ENCODE measurements at places on chromosomes 5 and 9. TPM values are rescaled to one million over a fixed set of nuclear protein-coding genes. Genes with fewer than 3 reads are reported as not detected.

CCDC192 gene
- total RNA-seq: not detected

DNA sequence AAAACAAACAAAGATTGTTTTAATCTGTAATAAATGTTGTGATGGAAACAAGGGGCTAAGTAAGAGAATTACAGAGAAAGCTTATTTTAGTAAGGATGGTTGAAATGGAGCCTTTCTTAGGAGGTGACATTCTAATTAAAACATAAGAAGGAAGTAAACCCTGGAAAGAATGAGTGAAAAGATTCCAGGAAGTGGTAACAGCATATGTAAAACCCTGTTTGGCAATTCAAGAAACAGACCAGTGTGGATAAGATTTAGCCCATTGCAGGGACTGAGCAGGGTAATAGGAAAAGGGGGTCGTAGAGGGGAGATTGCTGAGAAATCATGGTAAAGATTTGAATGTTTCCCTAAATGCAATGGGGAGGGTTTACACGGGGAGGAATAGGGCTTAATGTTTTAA is 21.6 kb upstream of the PIP5K1B start:
- no peak for DNase-seq

DNA sequence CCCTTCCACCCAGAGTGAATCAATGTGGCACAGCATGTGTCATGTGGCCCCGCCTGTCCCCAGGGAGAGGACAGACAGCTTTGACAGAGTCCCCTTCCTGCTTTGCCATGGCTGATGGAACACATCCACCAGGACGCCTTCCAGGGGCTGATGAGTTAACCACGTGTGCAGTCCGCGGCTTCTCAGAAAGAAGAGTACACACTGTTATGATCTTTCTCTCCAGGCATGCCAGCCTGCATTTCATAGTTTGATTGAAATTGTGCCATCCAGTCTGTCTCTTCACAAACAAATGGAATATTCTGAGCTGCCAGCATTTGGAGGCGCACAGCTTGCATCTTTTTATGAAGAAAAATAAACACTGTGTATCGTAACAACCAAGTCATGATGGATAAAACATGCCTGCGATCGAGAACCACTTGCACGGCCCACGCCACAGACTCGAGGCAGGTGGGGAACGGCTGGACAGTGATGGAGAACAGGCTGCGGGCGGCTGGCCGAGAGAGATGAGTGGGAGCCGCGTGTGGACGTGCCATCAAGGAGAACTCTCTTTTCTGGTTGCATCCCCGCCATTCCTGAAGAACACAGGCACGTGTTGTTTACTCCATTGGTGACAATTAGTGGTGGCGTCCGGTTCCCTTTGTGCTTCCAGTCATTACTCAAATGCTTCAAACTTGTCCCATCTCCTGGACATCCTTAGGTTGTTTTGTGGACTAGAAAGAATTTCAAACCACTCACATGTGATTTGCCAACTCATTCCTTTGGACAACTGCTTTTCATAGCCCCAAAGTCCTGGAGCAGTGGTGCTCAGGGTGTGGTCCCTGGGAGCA is 220.2 kb downstream of the AGTPBP1 start:
- peak; percentile 85 for DNase-seq

DNA sequence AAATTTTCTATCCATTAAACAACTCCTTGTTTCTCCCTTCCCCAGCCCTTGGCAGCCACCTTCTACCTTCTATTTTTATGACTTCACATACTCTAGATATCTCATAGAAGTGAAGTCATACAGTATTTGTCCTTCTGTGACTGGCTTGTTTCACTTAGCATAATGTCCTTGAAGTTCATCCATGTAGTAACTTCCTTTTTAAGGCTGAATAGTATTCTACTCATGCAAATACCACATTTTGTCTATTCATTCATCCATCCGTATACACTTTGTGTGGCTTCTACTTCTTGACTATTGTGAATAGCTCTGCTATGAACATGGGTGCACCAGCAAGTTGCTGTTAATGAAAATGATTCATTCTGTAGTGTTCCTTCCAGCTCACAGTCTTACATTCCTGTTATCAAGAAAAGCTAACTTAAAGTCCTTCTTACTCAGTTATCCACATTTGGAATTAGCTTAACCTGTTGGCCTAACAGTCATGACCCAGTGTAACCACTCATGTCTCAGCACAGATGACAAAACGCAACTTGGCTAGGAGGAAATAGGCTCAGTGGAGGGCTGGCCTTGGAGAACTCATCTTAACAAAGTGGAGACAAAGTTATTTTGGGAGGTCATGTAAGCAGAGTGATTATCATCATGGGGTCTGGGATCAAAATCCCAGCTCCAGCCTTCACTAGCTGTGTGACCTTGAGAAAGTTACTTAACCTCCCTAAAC is 129.7 kb upstream of the MAP3K1 start:
- DNase-seq: no peak

MPDZ gene
- 40.4 TPM for total RNA-seq
